ENCODE measurements at places on chromosomes 3 and 15. TPM values are rescaled to one million over a fixed set of nuclear protein-coding genes. Genes with fewer than 3 reads are reported as not detected.

LMCD1 gene
- 213 TPM for total RNA-seq

DNA sequence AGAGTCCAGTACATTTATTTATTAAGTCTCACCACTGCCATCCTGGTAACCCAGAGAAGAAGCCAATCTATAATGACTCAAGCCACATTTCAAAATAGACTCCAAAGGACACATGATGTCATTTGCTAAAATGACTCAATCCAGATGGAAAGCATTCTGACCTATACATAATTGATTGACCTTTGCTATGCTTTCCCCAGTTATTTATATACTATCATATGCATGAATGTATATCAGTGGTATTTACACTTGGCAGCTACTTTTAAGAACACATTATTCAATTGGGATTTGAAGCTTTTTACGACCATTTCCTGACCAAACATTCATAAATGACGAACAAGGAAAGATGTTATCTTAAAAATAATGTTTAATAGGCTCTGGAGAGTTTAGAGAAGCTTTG, 297.2 kb downstream of the FHIT start:
- peak; percentile 84 for DNase-seq

DNA sequence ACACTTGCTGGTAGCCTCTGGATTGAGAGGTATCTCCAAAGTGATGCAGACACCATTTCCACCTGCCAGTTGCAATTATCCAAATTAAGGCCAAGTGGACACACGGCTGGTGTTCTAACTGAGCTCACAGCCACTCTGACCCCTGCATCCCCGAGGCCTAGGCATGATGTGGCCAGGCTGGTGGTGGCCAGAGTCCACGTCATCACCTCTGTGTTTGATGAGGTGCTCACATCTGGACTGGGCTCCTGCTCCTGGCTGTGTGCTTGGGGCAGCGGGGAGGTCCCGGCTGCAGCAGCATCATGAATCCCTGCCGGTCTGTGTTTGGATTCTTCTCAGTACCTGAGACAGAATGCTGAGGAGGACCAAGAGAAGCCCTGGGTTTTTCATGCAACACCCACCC, 4.9 kb downstream of the OXTR start:
- DNase-seq: peak; percentile 43

DNA sequence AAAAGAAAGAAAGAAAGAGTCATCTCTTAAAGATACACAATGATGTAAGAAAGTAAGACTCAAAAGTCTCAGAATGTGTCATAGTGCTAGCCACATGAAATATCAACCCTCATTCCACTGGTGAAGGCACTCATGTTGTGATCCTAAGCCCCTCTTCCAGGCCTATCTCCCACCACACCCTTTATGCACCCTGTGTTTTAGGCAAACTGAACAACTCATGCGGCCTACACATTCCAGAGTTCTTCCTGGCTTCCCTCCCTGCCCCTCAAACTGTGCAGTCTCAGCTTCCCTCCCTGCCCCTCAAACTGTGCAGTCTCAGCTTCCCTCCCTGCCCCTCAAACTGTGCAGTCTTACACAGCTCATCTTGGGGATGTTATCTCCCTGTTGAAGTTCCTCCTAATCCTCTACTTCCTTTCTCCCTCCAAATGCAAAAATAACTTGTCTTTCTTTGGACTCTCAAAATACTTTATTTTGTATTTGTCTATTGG, 69.0 kb upstream of the FNDC3B start:
- peak; percentile 62 for DNase-seq

MESP1 gene
- total RNA-seq: under 0.01 TPM
